ENCODE measurements at places on chromosomes 11 and 22.

DNA sequence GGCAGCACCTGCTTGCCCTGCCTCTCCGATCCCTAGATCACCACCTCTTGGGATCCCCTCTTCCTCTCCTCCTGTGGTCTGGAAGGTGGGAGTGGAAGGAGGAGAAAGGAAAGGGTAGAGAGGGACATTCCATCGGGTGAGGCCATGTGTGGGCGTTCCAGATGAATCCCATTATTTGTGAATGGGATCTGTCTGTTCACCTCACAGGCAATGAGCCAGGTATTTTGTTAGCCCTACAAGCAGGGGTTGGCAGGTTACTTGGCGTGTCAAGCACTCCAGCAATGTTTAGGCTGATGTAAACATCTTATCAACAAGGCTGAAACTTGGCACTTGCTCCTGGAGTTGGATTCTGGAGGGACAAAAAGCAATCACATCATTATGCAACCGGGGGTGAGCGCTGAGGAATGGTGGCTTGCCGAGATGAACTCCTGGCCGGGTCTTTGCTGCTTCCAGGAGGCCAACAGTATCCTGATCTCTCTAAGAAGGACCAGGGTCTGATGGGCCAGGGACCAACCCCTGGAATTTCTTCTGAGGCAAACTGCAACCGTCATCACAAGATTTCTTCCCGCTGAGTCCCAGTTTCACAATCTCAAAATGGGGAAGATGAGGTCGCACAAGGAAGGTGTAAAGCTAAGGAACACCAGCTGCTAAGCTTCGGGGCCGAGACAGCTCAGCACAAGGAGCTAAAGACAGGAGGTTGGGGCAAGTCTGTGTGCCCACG lies 7.8 kb downstream of the ADAMTS8 start:
- no peak for DNase-seq

DNA sequence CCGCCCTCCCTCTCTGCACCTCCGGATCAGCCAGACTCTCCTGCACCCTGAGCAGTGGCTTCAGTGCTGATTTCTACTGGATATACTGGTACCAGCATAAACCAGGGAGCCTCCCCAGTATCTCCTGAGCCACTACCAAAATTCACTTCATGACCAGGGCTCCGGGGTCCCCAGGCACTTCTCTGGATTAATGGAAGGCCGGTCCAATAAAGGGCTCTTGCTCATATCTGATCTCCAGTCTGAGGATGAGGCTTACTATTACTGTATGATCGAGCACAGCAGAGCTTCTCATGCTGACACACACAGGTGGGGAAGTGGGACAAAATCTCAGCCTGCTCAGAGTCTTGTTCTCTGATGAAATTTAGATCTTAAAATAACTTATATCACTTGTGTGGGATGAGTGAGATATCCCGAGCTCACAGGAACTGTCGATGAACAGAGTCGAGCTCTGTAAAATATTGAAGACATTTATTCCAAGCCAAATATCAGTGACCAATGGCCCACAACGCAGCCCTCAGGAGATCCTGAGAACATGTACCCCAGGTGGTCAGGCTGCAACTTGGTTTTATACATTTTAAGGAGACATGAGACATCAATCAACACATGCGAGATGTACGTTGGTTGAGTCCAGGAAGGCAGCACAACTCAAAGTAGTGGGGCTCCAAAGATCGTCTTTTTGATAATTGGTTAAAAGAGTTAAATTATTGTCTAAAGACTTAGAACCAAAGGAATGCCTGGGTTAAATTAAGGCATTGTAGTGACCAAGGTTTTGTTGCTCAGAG lies 93.0 kb upstream of the TOP3B start:
- no peak for DNase-seq

DNA sequence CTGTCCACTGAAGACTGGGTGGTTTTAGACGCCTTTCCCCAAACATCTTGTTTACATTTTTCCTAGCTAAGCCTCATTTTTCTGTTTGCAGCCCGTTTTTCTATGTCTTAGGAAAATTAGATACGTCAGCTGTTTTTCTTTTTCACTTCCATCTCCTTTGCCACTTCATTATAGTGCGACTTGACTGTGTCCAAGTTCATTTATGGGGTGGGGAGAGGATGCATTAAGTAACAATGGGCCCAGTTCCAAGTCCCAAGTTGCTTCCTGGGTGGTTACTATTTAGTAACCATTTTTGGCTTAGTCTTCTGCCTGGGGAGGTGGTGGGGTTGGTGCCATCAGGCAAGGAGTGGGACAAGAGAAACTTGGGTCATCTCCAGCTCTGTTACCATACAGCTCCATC lies 83.0 kb downstream of the TRAF6 start:
- no peak for DNase-seq

- no peak for DNase-seq
These were observed 31.8 kb upstream of the GUCY1A2 start for GRCh38 chr11:107050121-107050520.

DNA sequence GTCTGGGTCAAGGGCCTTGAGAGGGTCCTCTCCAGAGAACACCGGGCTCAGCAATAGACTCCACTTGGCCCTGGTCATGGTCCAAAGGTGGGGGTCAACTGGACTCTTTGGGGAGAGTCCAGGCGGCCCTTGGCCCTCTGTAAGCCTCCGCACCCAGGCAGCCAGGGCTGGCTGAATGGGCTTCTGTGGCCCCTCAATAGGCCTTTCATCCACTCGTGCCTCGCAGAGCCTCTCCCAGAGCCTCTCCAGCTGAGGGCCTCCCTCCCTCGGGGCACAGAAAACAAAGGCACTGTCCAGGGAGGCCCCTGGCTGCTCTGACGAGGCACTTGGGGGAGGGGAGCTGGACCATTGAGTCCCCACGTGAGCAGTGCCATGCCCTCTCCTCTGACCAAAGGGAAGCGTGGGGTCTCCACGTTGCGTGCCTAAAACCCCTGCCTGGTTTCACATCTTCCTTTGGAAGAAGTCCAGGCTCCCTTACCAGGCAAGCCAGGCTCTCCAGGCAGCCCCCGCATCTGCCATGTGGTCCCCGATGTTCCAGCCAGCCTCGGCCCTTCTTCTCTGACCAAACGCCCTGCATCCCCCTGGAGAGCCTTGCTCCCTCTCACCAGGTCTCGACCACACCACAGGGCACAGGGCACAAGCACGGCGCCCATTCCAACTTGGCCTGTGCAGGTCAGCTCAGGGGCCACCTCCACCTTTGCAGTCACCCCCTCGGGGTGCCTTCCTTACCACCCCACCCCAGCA lies 15.5 kb downstream of the KIAA0930 start:
- DNase-seq: no peak

DNA sequence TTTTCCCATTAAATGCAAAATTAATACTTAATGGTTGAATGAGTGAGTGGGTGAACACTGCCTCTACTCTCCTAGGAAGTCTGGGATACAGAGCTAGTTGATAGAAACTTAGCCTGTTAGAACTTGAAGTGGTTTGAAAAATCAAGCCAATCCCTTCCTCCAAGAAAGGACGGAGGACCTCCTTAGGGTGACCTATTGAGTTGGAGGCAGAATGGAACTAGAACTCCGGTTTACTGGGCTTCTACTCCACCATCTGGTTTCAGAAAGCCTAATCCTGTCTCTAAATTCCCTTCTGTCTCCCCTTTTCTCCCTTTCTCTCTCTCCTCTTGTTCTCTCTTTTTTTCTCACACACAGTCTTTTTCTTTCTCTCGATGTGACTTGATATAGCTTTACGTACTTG lies 19.6 kb upstream of the IL18BP start:
- no peak for DNase-seq

GRCh38 chr11:86664930-86665329 lies 7.5 kb downstream of the ME3 start:
- no peak for DNase-seq

DNA sequence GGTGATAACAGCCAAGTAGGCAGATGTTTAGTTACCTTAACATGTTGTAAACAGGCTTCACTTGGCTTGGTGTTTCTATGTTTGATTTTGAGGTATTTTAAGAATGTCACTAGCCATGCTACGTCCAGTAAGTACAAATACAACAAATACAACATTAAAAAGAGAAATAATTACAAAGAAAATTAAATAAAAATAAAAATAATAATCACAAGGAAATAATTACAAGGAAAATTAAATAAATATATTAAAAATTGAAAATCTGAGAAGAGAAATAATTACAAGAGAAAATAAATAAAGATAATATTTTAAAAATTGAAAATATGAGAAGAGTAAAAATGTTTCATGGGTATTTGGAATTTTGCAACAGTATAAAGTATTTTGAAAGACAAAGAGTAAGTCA lies 103.9 kb downstream of the GUCY1A2 start:
- DNase-seq: no peak

DNA sequence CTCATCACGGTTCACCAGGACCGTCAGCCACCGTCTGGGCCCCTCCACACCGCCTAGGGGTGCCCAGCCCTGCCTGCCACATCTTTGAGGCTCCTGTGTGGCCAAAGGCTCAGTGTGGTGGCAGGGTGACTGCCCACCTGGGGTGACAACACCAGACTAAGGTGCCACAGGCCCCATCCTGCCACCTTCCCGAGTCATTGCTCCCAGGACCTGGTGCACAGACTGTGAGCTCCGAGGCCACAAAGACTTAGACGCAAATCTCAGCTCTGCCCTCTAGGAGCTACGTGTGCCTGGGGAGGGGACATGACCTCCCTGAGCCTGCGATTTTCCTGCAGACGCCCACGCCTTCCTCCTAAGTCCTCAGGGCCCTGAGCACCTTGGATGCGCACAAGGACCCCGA lies 36.5 kb downstream of the KIAA0930 start:
- DNase-seq: no peak

DNA sequence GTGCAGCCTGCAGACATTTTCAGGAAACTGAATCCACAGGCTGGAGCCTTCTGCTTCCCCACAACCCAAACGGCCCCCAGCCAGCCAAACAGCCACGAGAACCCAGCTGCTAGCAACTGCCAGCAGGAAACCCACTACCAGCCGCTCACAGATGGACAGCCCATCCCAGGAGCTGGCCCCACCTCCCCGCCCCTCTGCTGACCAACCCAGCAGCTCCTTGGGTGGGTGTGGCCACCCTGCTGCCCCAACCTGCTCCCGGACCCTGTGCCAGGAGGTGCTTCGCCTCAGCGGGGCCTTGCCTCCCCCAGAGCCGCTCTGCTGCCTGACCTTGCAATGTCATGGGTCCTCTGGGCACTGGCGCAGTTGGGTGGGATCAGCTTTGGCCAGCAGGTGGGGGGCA lies 8.2 kb upstream of the CCDC188 start:
- DNase-seq: no peak

DNA sequence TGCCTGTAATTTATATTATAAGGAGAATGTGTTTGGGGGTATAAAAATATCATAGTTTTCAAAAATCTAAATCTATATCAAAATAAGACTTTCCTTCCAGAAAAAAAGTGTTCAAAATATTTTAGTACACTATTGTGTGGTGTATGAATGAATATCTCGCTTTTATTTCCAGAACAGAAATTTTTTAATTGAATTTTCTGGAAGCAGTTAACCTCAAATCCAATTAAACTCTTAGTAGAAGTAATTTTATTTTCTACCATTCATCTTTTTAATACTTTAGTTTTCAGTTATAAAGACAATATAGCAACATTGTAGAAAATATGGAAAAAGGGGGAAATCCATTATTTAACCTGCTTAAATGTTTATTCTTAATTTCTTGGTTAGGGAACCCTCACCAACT lies 58.7 kb downstream of the ACER3 start:
- no peak for DNase-seq

DNA sequence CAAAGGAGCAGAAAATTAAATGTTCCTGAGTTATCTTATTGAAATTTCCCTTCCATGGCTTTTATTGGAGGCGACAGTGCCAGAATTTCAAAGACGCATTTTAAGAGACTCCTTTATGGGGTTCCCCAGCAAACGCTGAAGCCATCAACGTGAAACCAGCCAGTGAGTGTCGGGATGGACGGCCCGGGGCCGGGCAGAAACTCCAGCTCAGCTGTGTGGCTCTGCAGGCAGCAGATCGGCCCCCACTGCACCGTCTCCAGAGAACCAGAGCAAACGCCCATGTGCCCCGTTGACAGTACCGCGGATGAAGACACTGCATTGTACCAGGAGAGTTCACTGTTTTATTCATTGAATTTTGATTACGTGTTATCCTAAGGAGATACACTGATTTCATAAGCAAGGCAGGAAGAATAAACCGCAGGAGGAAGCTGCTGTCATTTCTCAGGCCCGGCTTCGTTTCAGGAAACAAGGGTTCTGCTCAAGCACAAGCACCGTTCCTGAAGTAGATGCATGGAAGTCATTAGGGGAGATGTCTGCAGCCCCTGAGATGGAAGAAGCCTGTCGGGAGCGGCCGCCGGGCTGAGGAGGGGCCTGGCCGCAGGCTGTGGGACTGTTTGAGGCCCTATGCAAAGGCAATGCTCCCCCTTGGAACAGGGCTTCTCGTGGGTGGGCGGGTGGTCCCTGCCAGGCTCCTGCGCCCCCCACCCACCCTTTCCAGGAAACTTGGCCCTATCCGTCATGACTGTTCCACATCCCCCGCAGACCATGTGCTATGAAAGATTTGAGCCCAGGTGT lies 639.7 kb downstream of the TBC1D22A start:
- no peak for DNase-seq

DNA sequence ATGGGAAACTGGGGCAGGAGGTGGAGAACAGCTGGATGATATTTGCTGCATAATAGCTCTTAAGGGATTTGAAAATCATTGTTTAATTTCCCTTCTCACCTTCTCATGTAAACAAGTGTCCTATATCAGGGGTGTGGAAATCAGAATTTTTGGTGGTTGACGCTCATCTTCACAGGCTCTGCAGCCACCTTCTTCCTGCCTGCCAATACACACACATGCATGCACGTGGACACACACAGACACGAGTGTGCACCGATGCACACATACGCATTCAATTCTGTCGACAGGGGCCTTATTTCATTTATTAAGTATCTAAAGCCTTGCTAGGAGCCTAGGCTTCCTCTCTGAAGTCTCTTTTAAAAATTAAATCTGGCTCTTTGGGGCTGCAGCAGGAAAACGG lies 349.4 kb upstream of the NCAM1 start:
- no peak for DNase-seq

DNA sequence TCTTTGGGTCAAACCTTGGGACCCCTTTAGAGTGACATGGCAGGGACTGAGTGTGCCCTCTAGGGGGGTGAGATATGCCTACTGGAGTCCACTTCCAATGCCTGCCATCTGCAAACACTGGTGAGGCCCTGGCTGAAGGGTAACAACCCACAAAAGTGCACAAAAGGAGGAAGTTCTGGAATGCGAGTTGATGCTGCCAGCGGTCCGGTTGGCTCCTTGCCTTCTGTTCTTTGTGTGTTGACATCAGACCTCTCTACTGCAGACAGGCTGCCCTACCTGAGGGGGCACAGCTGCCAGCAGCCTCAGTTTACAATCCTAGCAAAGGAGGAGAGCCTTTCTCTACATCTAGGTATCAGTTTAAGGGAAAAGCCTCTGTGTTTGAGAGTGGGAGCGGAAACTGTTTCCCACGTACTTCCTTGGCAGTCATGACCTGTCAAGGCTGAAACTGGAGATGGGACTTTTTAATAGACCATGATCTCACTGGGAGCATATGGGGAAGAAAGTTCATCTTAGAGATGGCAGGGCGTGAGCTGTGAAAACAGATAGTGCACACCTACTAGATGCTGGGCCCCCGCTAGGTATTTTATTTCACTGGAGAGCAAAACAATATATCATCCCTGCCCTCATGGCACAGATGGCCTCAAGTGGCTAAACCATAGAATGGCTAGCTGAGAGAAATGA lies 27.2 kb downstream of the BMAL1 start:
- DNase-seq: no peak

- DNase-seq: no peak
These were observed 29.8 kb upstream of the MSANTD2 start for GRCh38 chr11:124829986-124830385.

GRCh38 chr11:1263010-1263409 lies 40.1 kb downstream of the MUC5B start:
- DNase-seq: no peak
